ENCODE measurements at places on chromosomes 1 and 21.

DNA sequence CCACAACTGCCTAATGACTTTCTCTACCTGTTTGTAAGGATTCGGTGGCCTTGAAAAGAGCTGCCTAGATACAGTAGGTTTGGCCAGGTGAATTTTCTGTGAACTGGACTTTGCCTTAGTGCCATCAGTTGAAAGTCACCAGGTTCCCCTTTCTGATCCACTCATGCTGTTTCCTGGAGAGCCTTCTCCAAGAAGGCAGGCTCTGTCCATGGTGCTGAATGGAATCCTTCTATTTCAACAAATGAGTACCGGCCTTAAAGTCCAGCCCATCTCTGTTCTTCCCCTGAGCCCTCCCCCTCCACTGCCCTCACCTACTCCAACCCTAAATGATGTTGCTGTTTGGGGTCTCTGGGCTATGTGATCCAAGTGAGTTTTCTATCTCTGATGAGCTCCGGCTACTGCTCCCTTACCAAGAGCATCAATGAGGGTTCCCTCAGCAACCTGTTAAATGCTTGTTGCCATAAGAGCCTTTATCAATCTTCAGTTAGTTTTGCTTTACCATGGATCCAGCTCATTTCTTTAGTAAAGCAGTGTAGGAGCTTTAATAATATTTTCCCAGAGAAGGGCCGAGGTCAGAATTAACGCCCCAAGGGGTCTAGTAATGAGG is 500.4 kb downstream of the PTPRU start:
- DNase-seq = no peak

GRCh38 chr1:232568331-232568852 is 61.5 kb downstream of the SIPA1L2 start:
- no peak for DNase-seq

GRCh38 chr21:46637952-46638746 is 2.7 kb downstream of the PRMT2 start:
- no peak for DNase-seq

DNA sequence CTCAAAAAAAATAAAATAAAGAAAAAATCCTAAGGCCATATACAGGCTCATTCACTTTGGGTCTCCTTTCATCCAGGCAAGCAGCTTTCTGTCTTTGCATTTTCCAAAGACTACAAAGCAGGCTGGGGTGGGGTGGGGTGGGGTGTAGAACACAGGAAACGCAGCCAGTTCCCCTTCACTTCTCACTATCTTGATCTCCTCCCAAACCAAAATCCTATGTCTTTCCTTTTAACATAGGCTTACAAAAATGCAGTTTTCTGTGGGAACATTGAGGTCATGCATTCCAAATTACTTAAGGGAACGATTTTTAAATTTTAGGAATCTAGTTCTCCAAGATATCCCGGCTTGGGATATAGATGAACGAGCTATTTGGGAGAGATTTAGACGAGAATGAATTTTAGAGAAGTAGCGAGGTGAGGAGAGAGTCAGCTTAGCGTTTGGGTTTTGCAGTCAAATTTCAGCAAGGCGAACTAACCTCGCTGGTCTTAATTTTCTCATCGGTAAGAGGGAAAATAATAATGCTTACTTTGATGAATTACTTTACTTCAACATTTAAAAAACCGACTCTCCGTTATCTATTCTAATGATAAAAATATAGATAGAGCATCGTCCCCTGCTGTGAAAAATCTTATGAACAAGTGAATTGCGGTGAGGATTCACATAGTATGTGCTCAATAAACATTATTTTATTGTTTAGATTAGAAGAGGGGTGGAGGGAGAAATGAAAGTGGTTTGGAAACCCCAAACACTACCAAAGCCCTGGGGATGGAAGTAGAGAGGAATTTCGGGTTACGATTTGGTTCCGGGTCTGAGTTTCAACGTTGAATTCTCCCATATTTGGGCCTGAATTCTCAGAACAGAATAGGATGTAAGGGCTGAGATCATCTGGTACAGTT is 735 bp upstream of the STX12 start:
- DNase-seq = no peak

GRCh38 chr1:155083865-155084721 is 5.5 kb downstream of the EFNA3 start:
- DNase-seq = peak; percentile 38

DNA sequence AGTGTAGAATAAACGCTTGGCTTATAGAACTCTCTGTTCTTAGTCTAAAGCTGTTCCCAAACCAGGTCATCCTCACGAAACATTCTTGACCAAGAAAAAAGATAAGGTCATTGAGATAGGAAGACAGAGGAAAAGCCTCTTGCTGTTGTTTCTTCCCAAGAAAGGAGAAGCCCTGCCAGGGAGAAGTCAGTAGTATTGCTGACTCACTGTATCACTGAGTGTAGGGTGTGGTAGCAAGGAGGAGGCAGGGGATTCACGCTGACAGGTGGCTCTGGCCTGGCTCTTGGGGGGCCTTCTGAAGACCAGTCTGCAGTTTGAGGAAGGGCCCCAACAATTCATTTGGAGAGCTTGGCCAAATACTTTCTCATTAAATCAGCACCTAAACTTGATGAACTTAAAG is 97.8 kb downstream of the CD247 start:
- no peak for DNase-seq

DNA sequence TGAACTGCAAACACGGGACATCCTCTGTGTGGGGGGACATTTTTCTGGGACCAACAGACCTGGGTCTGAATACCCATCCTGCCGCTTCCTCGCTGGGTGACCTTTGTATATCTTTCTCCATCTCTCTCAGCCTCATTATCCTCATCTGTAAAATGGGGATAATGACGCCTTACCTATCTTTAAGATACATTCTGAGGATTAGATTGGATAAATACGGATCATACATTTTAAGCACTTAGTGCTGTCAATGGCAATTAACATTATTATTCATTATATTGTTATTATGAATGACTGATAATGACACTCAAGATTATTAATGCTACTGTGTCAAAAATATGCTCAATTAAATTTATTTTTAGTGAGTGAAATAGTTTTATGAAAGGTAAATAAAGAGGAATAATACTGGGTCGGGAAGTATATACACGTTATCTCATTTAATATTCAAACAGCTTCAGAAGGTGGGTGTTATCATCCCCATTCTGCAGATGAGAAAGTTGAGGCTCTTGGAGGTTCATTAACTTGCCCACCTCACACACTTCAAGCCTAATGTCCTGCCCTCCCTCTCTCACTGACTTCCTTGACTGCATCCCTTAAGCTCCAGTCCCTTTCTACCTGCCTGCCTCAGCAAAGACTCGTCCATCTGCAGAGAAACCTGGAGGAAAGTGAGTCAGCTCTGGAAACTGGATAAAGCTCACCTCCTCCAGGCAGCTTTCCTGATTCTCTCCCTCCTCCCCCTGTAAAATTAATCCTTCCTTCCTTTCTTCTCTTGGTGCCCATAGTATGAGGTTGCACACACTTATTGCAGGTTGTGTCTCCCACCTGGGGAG is 120.7 kb upstream of the JUN start:
- no peak for DNase-seq

- DNase-seq = no peak
These were observed 226.2 kb upstream of the IRF2BP2 start for GRCh38 chr1:234836045-234836681.

GRCh38 chr1:38068220-38068979 is 21.8 kb upstream of the POU3F1 start:
- DNase-seq = no peak

DNA sequence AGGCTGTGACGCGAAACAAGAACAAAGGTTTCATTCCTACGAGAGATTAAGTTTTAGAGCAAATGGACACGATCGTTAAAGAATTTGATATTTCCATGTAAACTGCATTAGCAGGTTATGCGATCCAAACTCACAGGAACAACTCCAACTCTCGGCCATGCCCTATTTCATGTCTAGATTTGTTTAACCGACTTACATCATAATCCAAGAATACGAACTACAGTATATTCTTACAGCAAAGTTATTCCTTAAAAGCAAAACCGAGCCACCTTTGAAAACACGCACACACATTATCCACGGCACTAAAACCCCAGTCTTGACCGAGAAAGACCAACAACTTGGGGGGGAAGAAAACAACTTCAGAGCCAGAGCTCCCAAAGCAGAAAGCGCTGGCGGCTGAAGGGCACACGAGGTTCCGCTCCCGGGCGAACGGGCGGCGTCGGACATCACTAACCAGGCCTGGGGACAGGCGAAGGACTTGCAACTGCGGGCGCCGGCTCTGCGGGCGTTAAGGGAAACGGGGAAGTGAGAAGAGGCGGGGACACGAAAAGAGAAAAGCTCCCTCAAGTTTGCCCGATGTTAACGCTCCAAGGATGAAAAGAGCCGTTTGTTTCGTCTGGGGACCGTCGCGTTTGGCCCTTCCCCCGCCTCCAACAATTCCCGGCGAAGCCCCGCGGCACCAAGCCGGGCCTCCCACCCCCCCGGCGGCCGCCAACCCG is 690 bp downstream of the B3GALNT2 start:
- DNase-seq = peak; percentile 74

- no peak for DNase-seq
These were observed 38.2 kb downstream of the ITPKB start for GRCh38 chr1:226700861-226701260.

- no peak for DNase-seq
These were observed 128.0 kb downstream of the HMCN1 start for GRCh38 chr1:185862235-185862634.

GRCh38 chr21:37139902-37140301 is 66.8 kb downstream of the TTC3 start:
- DNase-seq = no peak

- no peak for DNase-seq
These were observed 104.9 kb upstream of the PLD5 start for GRCh38 chr1:242629396-242629795.

DNA sequence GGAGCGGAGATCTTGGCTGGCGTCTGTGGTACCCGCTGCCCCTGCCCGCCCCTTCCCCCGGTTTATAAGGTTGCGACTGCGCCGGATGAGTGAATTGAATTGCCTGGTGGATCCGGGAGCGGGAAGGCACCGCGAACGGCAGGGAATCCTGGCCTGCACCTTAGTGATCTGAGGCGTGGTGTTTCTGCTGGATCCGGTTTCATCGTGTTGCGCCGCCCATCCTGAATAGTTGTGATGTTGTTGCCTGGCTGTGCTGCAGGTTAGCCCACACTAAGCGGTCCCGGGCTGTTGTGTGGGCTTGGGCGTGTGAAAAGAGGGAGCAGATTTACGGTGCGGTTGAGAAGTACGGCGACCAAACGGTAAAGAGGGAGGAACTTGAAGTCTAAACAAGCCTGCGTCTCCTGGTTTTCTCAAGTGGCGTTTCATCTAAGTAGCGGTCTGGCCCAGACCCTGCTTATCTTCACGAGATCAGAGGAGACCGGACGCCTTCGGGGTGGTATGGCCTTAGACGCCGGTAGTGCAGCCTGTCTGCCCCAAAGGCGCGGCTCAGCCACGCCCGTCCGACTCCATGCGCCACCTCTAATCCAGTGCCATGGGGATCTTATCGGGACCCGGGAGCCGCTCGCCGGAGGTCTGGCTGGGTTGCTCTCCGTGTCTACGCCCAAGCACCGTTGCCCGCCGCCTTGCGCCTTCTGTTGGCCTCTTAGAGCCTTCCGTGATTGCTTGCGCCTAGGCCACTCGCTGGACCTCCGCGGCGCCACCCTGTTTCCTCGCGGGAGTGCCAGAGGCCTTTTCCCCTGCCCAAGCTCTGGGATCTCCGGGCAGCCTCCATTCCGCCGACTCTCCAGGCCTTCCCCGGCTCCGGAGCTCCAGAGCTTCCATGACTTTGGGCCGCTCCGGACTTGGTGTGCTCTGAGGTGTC is 87.5 kb upstream of the RHOU start:
- peak; percentile 51 for DNase-seq

- DNase-seq = no peak
These were observed 801 bp downstream of the TRAF5 start for GRCh38 chr1:211327346-211327921.

- DNase-seq = peak; percentile 91
These were observed 847 bp upstream of the RORC start for GRCh38 chr1:151832318-151832980.

DNA sequence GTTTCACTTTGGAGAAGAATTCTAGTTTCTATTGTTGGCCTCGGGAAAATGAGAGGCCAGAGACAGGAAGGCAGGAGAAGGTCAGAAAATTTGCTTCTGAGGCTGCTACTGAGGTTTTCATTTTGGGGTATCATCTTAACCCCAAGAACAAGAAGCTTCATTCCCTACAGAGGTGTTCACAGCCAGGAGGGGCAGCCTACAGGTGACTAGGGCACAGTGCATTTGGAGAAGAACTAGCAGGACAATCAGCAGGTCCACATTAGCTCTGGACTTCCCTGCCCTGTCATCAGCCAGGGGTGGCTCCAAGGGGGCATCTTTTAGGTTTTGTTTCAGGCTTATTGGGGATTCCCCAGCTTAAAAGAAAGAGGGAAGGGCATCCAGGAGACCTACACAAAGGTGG is 12.1 kb upstream of the ZNF496 start:
- no peak for DNase-seq

DNA sequence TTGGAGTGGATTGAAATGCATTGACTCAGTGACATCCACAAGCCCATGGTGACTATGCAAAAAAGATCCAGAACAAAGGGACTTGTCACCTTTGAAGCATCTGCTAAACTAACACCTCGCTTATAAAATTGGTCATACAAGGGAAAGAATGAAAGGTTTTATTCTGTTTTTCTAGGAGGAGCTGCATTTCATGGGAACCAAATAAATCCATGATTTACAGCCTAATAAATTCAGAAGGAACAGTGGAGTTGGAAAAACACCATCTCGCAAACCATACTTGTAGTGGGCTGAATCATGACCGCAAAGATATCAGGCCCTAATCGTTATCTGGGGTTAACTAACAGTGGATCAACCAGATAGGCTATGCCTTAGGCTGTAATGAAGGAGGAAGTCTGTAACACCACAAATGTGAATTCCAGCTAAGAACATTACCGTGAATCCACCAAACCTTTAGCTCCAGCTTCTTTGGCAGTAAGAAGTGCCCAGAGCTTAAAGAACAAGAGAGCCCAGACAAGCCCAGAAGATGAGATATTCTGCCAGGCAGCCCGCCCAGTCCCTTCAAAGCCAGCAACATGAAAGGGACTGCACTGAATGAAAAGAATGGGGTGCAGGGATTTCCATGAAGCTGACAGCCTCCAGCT is 27.4 kb downstream of the RSPH1 start:
- no peak for DNase-seq

DNA sequence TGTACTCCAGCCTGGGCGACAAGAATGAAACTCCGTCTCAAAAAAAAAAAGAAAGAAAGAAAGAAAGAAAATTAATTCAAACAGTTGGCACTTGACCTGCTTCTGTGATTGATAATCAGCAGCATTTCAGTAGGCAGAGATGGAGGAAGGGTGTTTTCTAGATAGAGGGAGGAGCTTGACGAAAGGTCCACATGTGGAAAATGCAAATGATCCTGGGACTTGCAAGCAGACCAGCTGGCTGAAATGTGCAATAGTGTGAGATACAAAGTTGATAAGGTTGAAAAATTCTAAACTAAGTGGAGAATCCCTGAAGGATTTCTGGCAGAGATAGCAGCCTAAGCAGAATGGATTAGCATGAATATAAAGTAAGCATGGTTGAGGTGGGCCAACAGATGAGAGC is 4.2 kb downstream of the ELAPOR1 start:
- no peak for DNase-seq

GRCh38 chr1:9992910-9993309 is 4.1 kb upstream of the RBP7 start:
- DNase-seq = no peak
